ENCODE measurements at places on chromosomes 4 and X.

DNA sequence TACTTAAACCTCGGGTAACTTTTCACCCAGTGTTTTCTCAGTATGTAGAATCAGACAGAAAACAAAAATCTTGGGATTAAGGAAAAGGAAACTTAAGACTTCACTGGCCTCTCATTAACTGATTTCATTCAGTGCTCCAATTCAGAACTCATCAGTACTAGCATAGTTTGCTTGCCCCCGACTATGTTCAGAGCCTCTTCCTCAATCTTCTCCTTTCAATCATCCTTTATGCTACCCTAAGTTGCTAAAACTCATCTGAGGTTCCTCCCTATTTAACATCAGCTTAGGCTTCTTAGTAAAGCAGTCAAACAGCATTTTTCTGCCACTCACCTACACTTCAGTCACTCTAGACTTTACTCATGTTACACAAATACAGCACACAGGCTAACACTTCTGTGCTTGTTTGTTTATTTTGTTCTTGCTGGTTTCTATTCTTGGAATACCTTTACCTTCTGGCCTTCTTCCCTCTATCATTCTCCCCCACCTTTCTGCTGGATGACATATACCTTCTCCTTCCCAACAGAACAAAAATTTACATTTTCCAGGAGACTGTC, 163.0 kb upstream of the TLL1 start:
- no peak for DNase-seq

- DNase-seq: no peak
Measured at GRCh38 chr4:81562093-81562492, 90.4 kb upstream of the RASGEF1B start.

- DNase-seq: no peak
Measured at GRCh38 chr4:10102474-10103332, 13.9 kb downstream of the WDR1 start.

- DNase-seq: no peak
Measured at GRCh38 chrX:29477878-29478277, 737.5 kb upstream of the MAGEB2 start.

GRCh38 chrX:44451056-44451455, 91.6 kb downstream of the FUNDC1 start:
- no peak for DNase-seq

DNA sequence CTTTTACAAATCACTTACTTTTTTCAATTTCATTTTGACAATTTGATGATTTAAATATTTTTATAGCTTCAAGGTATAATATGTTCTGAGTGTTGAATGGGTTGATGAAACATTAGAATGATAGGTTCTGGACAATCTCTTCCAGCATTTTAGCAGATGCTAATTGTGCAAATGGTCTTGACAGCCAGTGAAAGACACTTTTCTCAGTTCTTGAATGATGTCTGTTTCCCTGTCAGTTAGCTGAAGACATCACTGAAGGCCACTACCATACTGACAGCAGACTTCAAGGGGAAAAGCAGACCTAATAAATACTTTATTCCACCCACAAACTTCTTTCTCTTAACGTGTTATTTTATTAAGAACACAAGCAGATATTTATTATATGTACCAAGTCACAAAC, 498.6 kb downstream of the GRXCR1 start:
- no peak for DNase-seq

GRCh38 chr4:65096630-65097029, 573.7 kb downstream of the EPHA5 start:
- DNase-seq: no peak

DNA sequence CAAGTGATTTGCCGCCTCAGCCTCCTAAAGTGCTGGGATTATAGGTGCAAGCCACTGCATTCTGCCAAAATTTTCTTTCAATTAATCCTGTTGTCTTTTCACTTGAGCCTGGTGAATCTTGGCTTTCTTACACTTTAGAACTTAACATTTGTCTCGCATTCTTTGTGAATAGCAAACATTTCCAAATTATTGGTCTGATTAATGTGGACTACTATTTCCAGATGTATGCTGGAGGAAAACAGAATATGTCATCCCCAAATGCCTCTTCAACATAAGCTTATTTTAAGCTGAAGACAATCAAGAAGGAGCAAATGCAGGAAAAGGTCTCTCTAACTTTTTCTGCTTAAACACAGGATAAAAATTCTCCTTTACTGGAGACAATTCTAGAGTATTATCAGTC, 233.4 kb downstream of the PPP4R3C start:
- no peak for DNase-seq

- no peak for DNase-seq
Measured at GRCh38 chr4:95472534-95472933, 76.2 kb downstream of the UNC5C start.

- DNase-seq: no peak
Measured at GRCh38 chrX:13760426-13760825, 25.9 kb downstream of the OFD1 start.

DNA sequence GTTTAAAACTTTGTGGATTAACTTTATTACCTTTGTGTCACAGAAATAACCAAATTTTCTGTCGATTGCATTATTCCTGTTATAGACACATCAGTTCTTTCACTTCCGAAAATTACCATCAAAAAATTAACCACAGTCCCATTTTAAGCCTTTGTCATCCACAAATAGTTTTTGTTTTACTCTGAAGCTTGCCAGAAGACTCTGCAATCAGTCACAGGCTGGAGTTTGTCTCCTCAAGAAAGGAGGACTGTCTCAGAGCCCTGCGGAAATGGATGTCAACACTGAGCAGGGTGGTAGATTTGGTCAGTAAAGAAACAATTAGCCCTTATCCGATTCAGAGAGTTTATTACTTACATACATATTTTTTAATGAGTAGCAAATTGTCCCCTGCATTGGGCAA, 20.1 kb upstream of the TCEAL4 start:
- DNase-seq: no peak

GRCh38 chrX:42577936-42578470, 200.0 kb downstream of the PPP1R2C start:
- no peak for DNase-seq

GRCh38 chr4:23763559-23763958, 126.3 kb downstream of the PPARGC1A start:
- DNase-seq: no peak

- no peak for DNase-seq
Measured at GRCh38 chr4:16483540-16483939, 257.3 kb upstream of the TAPT1 start.

- peak; percentile 27 for DNase-seq
Measured at GRCh38 chr4:168257768-168258167, 60.8 kb downstream of the DDX60 start.

DNA sequence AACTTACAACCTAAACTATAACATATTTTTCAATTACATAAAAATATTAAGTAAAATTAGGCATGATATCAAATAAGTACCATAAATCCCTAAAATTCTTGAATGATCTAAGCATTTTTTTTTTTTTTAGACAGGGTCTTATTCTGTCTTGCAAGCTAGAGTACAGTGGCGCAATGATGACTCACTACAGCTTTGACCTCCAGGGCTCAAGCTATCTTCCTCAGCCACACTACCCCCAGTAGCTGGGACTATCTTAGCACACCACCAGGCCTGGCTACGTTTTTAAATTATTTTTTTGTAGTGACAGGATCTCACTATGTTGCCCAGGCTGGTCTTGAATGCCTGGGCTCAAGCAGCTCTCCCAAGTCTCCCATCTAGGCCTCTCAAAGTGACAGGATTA, 1042.3 kb downstream of the FSTL5 start:
- DNase-seq: peak; percentile 31

- no peak for DNase-seq
Measured at GRCh38 chr4:150164956-150165629, 86.8 kb downstream of the DCLK2 start.

DNA sequence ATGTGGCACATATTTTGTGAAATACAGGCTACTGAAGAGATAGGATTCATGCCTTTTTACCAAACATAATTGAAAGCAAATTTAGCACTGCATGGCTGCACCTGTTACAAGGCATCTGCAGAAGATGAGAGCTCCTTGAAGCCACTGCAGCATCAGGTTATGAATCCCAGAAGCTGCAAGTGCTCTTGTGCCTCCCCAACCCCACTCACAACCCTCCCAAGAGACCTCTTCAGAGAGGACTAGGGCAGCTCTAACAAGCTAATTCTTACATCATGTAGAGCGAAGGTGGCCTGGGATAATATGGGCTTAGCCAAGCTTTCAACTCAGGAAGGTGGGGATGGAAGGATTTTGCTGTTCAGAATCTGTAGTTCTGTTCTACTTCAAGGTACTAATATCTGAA, 27.2 kb downstream of the MFAP3L start:
- no peak for DNase-seq

DNA sequence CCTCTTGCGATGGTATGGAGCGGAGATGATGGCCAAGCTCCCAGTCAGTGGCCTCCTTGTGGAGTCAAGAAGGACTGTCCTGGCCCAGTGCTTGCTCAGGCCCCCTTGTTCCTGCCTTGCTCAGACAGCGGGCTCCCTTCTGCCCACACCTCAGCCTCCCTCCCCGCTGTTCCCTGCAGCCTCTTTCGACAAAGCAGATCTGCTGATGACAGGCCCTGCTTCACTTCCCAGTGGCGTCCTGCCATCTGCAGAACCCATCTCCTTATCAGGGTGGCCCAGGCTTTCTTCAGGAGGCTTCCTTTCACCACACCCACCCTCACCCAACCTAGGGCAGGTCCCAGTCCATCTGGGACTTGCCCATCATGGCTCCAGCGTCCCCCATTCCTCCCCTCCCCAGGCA, 80.0 kb downstream of the CLDN34 start:
- DNase-seq: no peak

DNA sequence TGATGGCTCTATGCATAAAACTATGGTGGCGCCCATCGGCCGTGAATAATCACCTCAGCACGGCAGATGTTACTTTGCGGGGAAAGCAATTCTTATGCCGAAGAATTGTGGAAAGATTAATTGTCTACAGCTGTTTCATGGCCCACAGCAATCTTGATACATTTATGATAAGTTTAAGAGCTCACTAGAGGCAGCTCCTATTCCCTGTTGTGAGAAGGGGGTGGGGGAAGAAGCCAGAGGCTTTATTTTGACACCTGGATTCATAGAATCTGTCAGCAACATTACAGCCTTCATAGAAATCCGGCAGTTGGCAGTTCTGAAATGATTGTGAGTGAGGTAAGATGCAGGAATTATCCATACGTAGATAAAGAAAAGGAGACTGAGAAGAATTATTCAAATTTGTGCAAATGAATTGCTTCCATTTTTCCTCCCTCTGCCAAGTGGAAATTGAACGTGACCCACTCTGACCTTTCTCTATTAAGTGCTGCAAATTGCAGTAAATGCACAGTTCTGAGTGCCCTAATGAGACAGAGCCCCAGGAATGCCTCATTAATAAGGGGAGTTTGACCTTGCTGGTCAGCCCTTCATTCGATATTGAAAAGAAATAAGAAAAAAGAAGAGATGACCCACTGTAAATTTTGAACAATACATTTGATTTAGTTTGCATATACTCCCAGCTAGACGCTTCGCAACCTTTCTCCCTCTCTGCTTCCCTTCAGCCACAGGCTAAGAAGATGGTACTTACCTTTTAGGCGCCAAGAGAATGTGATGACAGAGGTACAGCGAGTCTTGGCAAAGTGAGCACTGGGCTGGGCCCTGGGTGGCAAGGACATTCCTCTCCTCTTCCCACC, 188.8 kb downstream of the GPAT3 start:
- no peak for DNase-seq

DNA sequence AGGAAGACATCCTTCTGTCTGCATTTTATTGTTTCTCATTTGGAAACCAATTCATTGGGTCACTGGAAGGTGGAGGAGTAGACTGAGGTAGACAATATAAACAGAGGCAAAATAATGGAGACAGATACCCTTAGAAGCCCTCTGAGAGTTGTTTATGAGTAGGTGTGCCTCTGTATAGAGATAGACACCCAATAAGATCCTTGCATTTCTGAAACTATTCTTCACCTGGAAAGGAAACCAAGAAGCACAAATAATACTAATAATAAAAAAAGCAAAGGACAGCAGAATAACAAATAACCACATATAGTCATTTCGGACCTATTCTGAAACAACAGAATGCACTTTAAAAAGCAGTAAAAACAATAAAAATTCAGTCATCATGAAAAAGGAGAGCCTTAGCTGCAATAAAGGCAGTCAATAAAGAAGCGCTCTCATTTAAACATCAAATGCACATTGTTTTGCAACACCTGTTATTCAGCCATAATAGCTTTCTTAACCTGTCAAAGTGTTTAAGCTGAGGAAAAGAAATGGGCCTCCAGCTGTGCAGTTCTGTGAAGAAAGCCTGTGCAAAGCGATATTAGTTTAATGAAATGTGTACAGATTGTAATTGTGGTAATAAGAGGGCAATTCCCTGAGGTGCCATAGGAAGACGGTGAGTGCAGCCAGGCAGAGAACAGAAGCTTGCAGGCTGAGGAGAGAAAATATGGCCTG, 904.2 kb downstream of the STPG2 start:
- no peak for DNase-seq

DNA sequence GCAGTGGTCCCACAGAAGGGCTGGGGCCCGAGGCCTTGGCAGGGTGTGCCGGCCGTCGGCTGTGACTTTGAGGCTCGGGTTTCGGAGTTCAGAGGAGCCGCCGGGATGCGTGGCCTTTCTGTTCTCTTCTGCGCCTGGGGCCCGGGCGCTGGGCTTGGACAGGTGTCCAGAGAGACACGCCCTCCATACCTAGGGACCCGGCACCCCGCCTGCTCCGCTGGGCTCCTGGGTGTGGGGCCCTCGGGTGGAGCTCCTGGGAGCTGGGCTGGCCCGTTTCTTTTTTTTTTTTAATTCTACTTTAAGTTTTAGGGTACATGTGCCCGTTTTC, 11.3 kb downstream of the FGFRL1 start:
- no peak for DNase-seq

DNA sequence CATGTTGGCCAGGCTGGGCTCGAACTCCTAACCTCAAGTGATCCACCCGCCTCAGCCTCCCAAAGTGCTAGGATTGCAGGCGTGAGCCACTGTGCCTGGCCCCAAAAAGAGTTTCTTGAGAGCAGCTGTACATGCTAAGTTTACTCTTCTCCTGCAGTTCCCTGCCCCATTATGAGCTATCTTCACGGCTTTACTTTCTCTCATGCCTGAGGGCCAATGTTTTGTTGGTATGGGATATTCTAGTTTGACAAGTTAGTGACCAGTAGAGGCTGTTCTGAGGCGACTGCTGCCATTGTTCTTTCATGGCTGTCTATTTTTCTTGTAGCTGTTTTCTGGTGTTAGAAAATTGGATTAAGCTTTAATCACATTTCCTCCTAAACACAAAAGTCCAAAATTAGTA, 78.0 kb upstream of the STX18 start:
- DNase-seq: no peak

DNA sequence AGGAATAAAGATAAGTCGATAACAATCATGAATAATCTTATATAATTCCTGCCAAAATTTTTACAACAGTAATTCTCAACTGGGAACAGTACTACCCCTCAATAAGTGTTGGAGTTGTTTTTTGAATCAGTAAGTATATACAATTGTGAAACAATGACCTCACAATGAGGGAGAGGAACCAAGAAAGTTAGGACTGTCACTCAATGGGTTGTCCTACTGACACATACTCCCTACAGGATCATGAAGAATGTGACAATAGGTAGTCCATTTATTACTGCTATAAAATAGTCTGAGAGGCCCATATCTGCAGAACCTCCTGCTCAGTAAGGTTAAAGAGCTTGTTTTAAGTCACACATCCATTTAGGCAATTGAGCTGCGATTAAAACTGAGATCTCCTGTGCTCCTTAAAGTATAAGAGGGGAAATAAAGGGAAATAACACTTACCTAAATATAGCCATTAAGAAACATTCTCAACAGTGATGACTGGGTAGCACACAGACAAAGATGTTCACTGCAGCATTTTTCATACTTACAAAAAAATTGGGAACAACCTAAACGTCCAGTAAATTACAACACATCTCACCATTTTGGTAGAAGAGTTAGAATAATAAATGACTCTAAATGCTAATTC, 26.2 kb downstream of the FBXW7 start:
- DNase-seq: no peak

Measured in amniotic epithelial cell (primary cell).